Activated naive CD4-positive, alpha-beta T cell treated with anti-CD3 and anti-CD28 coated beads, Interleukin-2, amount 50 U/mL, for 16 hours (primary cell): ENCODE measurements at places on chromosomes 7 and 10.

DNA sequence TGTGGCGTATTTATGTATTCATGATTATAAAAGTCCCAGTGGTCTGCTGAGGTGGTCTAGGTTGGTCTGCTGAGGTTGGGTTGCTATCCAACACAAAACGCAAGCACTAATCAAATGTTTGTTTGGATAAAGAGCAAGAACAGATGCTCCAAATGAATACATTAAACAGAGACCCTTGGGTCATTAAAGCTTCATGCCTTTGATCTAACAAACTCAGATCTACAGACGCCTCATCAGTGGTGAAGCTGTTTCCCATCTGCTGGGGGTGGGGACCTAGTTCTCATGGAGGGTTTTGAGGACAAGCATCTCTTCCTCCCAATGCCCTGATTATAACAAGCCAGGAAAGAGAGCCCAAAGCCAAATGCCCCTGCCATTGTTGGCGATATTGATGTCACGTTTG lies 786.7 kb downstream of the NRG3 start:
- DNase-seq: no peak

- DNase-seq: no peak
Observed at GRCh38 chr10:70775679-70776454, 9.3 kb downstream of the TBATA start.

GRCh38 chr10:54985732-54986131 lies 184.7 kb upstream of the PCDH15 start:
- no peak for DNase-seq

- DNase-seq: no peak
Observed at GRCh38 chr10:132746801-132747625, 38.9 kb downstream of the NKX6-2 start.

DNA sequence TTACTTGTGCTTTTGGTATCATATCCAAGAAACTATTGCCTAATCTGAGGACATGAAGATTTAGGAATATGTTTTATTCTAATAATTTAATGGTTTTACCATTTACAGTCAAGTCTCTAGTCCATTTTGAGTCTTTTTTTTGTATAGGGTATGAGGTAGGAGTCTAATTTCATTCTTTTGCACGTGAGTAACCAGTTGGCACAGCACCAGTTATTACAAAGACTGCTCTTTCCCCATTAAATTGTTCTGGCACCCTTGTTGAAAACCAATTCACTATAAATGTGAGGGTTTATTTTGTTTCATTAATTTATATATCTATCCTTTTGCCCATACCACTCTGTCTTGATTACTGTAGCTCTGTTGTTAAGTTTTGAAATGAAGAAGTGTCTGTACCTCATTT lies 381.6 kb downstream of the SUGCT start:
- DNase-seq: no peak

DNA sequence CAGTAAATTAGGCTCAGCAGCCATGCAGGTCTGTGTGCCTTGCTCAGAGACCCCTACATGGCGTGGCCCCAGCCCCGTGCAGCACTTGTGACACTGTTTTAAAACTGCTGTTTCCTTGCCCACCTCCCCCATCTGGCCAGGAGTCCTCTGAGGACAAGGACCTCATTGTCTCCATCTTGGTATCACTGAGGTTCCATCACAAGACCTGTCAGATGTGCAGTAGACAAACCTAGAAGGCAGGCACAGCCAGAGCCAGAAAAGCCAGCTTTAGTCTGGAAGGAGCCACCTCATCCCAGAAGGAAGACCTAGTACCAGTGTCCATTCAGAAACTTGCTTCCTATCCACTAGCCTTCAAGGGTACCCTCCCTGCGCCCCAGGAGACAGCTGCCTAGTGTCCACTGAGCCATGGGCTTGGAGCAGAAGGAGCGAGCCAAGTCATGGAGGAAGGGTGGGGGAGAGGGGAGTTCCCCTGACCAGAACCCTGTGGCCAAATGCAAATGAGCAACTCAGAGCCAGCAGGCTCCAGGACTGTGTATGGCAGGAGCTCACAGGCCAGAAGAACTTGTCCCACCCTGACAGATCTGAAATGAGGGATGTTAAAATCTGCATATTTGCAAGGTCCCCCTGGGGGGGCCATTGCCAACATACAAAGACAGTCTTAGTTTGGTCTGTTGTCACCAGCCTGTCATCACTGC lies 176.1 kb downstream of the SH3PXD2A start:
- DNase-seq: no peak

DNA sequence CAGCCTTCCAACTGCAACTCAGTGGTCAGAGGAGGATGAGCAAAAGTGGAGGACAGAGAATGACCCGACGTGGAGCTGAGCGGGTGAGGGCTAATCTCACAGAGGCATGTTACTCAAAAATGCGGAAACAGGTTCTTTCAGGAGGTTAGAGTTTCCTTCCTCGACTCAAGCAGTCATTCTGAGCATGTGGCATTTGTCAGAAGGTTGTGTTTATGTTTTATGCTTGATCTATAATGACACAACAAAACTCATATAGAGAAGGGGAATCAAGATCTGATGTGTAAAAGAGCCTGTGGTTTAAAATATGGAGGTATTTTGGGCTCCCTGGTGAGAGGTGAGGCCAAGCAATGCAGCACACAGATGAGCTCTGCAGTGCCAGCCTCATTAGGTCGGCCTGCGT lies 311.4 kb downstream of the ADARB2 start:
- no peak for DNase-seq

- no peak for DNase-seq
Observed at GRCh38 chr7:73521636-73522104, 423 bp downstream of the BAZ1B start.

DNA sequence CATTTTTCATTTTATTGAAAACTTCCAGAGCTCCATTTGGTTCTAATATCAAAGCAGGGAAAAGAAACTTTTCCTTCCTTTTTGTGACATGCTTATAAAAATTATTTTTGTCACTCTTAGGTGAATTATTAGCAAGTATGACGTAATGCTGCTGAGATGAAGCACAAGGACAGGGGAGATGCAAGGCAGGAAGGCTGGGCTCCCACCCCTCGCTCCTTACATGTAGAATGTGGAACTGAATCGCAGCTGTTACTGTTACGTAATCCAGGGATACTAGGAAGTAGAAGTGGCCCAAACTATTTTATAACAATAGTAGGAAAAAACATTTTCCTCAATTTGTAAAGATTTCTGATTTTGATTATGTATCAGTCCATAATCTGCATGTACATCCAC lies 17.1 kb upstream of the GTPBP4 start:
- no peak for DNase-seq

DNA sequence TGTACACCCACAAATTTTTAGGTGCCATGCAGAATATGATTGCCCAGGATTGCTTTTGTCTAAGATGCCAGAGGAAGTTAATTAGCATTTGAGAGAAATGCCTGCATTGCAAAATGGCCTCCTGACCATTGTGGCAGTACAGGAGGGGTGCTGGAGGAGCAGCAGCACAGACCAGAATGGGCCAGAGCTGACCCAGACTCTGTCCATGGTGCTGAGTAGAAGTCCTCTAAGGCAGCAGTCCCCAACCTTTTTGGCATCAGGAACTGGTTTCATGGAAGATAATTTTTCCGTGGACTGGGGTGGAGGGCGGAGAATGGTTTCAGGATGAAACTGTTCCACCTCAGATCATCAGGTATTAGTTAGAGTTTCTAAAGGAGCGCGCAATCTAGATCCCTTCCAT lies 217.8 kb upstream of the AGK start:
- DNase-seq: no peak

GRCh38 chr7:22202141-22202540 lies 154.8 kb downstream of the RAPGEF5 start:
- no peak for DNase-seq

- DNase-seq: no peak
Observed at GRCh38 chr7:84848219-84848973, 338.5 kb downstream of the SEMA3D start.

GRCh38 chr7:1992554-1992953 lies 240.2 kb downstream of the MAD1L1 start:
- no peak for DNase-seq

DNA sequence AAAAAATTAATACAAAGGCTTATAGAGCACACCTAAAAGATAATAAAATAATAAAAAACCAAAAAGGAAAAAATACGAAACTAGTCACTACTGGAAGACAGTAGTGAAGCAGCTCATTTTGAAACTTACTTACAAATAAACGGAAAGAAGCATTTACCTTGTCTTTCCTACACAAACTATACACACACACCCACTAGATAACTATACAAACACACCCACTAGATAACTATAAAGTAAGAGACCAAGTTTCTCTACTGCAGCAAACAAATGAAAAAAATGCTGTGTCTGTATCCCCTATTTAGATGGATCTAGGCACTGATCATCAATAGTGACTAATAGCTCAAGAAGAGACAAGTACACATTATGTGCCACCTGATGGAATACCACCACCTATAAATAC lies 49.2 kb downstream of the KIF5B start:
- no peak for DNase-seq

DNA sequence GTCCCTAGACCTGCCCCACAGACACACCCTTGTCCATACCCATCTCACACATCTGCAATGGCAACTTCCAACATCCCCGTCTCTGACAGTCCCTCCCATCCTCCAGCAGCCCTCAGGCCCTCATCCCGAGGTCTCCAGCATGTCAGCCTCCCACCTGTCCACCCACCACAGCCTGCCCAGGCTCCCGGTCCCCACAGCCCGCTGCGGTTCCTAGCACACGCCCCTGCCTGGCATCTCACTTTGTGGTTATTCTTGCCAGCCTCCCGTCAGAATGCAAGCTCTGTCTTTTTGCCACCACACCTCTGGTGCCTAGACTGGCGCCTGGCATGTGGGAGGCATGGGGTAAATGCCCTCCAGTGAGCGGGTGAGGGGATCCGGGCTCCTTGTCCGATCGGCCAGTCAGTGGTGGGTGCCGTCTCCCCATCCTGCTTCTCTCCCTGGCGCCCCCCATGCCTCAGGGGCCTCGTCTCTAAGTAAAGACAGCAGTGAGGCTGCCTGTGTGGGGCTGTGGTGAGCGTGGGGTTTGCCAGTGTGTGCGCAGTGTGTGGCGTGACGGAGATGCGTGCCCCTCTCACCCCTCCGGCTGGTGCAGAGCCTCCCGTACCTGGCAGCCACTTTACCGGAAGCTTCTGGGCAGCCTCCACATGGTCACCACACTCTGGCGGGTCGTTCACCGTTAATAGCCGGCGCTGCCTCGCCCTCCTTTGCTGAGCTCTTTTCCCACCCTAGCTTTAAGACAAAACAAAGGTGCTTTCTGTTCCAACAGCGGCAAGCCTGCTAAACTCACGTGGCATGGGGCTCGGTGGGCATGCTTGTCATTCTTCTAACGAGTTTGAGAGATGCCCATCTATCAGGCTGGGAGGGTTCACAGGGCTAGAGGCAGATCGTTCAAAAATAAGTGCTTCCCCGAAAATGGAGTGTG lies 28.5 kb upstream of the TTYH3 start:
- no peak for DNase-seq

- DNase-seq: no peak
Observed at GRCh38 chr7:105580022-105580740, 1.1 kb downstream of the EFCAB10 start.
